ENCODE measurements at places on chromosomes 6 and 20.

GRCh38 chr6:132927713-132928112, 113.3 kb downstream of the RPS12 start:
- DNase-seq = no peak

DNA sequence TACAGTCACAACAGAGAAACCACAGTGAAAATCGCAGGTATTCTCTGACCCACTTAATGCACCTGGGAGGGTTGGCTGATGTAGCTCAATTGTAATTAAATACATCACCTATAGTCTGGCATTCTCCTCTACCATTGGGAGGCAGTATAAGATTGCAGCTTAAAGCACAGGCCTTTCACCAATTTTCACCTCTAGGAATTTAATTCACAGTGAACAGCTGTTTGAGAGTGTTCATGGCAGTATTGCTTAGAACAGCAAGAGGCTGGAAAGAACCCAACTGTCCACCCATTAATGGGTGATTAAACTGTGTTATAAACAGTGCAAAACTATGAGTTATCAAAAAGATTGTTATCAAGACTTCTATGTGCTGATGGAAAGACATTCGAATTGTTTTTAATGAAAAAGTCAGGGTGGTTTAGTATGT, 2.0 kb downstream of the EDEM2 start:
- peak; percentile 36 for DNase-seq

GRCh38 chr20:50330504-50331313, 140.1 kb downstream of the CEBPB start:
- no peak for DNase-seq

- no peak for DNase-seq
Observed at GRCh38 chr6:130147111-130147510, 75.6 kb downstream of the SAMD3 start.

GRCh38 chr6:136066005-136066404, 184.1 kb downstream of the MTFR2 start:
- no peak for DNase-seq

GRCh38 chr20:17664025-17664633, 17.9 kb downstream of the RRBP1 start:
- DNase-seq = no peak

DNA sequence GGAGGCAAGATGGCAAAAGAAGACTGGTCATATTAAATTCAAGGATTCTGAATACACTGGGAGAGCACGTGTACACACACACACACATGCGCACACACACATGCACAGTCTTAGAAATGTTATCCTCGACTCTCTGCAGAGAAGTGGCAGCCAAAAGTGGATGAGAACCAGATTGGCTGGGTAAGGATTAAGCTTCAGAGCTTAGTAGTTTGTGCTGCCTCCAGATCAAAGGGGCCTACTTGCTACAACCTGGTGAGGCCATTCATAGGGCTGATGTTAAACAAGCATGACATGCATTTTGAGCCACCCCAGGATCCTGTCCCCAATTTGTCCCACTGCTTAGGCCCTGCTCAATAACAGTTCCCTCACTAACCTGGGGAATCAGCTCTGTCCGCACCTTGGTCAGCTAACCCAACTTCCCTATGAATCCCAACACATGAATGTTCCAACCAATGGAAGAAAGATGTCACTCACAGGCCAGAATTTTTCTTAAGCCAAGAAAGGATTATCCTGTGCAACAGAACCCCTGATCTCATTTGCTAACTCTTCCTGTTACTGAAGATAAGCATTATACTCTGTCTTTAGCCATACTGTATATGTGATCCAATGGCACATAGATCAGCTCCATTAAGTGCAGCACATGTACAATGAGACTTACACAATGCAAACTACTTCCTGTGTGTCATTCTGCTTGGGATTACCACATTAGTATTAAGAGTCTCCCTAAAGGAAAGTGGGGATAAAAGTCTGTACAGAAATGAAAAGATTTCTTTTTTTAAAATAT, 31.0 kb downstream of the TOMM6 start:
- DNase-seq = no peak

DNA sequence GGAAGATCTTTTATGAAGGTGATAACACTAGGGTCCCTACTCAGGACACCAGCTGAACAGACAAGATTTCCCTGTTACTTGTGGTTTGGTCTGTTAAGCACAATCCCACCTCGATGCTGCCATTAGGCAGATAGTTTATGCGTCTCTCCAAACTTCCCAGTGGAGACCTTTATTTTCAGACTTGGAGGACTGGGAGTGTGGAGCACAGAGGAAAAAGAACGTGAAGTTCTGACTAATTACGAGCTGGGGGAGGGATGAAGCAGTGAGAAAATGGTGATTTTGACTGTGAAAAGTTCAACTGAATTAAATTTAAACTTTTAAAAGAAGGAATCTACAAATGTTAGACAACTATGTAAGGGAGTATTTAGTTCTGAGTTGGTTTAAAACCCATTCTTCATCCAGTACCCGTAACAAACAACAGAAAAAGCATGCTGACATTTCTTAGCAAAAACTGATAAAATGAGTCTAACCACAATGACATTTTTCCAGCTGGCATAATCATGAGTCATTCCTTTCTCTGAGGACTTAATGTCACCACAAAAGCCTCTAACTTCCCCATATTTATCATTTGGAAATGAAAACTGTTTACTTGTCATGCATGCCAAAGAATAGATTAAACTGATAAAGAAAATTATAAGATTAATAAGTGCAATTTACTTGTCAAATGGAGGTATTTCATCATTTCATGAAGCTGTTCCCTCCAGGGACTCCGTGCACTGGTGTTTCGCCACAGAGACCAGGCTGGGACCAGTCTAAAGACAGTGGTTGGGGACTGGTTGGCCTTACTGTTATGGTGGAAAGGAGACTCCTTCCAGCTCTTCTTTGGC, 113.3 kb upstream of the SSTR4 start:
- peak; percentile 12 for DNase-seq

- DNase-seq = no peak
Observed at GRCh38 chr6:136404627-136405419, 115.2 kb upstream of the BCLAF1 start.

DNA sequence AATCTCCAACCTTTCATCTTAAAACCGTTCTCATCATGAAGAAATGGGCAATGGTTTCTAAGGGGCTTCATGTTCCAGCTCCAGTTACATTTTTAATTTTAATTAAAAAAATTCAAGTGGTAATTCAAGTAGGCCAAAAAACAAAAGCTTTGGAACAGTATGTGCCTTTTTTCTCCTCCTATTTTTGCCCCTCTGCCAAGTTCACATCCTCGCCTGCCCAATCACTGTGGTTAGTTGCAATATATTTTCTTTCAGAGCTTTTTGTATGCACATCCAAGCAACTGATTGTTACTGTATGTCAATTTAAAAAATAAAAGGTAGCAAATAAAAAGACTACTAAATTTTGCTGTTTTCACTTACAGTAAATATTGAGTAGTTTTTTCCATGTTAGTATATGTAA, 99.8 kb upstream of the B3GAT2 start:
- no peak for DNase-seq

DNA sequence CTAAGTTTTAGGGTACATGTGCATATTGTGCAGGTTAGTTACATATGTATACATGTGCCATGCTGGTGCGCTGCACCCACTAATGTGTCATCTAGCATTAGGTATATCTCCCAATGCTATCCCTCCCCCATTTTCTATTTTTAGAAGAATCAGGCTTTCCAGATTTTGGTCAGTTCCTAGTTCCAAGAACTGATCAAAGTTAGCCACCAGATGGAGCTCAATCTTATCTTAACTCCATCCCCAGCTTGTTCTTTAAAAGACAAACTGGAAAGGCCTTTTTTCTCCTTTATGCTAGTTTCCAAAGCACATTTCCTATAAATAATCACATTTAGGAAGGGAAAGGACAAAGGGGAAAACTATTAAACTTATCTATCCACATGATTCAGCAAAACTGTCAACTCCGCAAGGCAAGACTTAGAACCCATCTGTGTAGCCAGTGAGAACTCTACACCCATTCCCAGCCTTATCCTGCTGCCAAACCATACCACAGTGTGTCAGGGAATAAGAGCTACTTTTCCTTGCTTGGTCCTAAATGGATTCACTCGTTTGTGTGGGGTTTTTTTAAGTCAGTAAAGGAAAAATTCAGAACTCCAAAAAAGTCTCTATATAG, 22.8 kb upstream of the KHDC1 start:
- DNase-seq = peak; percentile 49

DNA sequence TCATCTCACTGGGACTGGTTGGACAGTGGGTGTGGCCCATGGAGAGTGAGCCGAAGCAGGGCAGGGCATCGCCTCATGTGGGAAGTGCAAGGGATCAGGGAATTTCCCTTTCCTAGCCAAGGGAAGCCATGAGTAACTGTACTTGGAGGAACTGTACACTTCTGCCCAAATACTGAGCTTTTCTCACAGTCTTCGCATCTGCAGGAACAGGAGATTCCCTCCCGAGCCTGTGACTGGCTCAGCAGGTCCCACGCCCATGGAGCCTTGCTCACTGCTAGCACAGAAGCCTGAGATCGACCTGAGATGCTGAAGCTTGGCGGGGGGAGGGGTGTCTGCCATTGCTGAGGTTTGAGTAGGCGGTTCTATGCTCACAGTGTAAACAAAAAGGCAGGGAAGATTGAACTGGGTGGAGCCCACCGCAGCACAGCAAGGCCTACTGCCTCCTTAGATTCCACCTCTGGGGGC, 10.4 kb upstream of the CALHM5 start:
- no peak for DNase-seq

GRCh38 chr6:41767112-41767833, 12.4 kb downstream of the FRS3 start:
- peak; percentile 54 for DNase-seq

GRCh38 chr6:139686308-139686707, 311.9 kb upstream of the CITED2 start:
- no peak for DNase-seq

DNA sequence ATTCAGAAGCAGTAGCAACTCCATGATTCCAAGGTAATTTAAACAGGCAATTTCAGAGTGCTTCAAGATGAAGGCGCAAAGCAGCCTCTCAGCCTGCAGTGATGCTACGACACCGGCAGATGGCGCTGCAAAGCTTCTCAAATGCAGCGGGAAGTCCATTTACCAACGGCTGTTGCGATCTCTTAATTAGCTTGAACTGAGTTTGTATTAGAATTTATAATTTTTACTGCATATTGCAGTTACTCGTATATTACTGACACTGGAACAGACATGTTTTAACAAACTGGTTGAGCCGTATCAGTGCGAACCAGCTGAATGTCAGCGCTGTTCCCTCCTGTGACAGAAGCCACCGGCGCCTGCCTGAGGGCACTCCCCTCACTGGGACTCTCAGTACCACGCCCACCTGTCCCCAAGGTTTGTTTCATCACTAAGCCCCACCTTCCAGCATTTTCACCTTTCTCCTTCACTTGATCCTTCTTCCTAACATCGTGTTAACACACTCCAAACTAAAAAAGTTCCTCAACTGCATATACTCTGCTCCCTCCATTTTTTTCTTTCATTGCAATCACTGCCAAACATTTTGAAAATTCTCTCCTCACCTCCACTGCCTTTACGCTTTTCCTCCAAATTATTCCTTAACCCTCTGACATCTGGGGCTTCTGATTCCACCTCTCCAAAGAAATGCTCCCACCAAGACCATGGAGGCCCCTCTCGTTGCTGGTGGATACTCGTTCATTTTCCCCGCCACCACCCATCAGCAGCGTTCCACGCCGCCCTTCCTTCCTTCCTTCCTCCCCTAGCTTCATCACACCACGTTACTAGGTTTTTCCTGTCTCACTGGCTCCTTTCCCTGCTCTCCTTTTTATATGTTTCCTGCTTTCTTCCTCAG, 14.5 kb downstream of the GNL1 start:
- peak; percentile 89 for DNase-seq

DNA sequence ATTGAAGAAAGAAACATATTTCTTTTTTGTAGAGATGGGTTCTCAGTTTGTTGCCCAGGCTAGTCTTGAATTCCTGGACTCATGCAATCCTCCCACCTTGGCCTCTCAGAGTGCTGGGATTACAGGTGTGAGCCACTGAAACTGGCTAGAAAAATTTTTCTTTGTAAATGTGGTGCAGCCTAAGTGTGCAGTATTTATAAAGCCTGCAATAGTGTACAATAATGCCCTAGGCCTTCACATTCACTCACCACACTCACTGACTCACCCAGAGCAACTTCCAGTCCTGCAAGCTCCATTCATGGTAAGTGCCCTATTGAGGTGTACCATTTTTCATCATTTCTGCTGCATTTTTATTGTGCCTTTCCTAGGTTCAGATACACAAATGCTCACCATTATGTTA, 31.4 kb downstream of the NHSL1 start:
- DNase-seq = no peak

DNA sequence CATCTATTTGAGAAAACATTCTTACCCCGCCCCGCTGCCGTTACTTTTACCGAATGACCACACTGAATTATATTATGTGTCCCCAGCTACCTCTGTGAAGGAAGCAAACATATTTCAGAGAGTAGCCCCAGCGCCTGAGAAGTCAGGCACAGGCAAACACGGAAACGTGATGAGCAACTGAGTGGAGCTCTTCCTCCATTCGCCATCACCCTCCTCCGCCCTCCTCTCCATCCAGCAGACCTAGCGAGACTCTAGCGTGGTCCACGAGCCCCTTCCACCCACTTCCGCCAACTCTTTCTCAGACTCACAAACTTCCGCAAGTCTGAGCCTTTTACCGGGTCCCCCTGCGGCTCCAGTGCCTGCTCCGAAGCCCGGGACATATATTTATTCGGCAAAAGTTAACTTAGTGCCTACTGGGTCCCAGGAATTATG, 582 bp downstream of the SNRPB start:
- DNase-seq = no peak

DNA sequence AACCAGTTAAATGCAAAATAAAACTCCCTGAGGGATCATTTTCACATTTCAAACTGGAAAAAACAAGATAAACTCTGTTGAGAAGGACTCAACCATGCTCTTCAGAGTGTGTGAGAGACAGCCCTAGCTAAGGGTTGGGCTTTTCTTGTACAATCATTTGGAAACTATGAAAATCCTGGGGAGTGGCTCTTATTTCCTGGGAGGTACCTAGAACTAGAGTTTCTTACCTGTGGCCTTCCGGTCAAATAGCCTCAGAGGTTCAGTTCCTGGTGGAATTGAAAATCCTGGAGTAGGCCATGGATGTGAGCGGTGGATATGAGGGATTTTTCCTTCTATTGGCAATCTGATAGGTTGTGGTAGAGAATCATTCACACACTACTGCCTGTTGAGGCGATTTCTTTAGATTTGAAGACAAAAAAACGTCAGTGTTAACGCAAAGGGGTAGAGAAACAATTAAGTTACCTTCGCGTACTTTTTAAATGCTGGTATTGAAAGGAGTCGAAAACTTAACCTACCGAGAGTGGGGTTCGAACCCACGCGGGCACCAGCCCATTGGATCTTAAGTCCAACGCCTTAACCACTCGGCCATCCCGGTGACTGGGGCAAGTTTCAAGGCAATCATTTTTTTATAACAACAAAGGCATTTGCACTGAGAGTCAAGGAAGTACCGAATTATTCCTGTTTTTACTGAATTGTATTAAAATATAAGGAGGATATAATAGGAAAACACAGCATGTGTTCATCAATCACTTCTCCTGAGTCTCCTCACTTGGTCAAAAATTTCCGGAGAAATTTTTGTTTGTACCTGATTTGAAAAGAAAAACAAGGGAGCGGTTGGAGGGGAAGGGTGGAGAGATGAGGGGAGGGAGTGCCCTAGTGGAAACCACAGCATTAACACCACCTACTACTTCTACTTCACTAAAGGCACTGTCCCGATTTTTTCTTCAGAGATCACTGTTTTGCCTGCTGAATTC, 191.3 kb downstream of the OR2B2 start:
- peak; percentile 33 for DNase-seq

All from fibroblast of the conjunctiva (primary cell).